Mammary epithelial cell (primary cell): ENCODE measurements at places on chromosomes 2 and 18. TPM values are rescaled to one million over a fixed set of nuclear protein-coding genes. Genes with fewer than 3 reads are reported as not detected.
A peak's percentile ranks its signal among the peaks of the same experiment; 100 is the strongest.

POMC gene
- polyA plus RNA-seq, result not detected

SPP2 gene
- polyA plus RNA-seq, result not detected

LBX2 gene
- polyA plus RNA-seq, result 0.10 TPM

TMEM163 gene
- 0.14 TPM for polyA plus RNA-seq

BMP10 gene
- polyA plus RNA-seq, result not detected

HOXD12 gene
- not detected for polyA plus RNA-seq

FSHR gene
- not detected for polyA plus RNA-seq

OTOS gene
- polyA plus RNA-seq, result not detected

CNDP1 gene
- not detected for polyA plus RNA-seq

DNA sequence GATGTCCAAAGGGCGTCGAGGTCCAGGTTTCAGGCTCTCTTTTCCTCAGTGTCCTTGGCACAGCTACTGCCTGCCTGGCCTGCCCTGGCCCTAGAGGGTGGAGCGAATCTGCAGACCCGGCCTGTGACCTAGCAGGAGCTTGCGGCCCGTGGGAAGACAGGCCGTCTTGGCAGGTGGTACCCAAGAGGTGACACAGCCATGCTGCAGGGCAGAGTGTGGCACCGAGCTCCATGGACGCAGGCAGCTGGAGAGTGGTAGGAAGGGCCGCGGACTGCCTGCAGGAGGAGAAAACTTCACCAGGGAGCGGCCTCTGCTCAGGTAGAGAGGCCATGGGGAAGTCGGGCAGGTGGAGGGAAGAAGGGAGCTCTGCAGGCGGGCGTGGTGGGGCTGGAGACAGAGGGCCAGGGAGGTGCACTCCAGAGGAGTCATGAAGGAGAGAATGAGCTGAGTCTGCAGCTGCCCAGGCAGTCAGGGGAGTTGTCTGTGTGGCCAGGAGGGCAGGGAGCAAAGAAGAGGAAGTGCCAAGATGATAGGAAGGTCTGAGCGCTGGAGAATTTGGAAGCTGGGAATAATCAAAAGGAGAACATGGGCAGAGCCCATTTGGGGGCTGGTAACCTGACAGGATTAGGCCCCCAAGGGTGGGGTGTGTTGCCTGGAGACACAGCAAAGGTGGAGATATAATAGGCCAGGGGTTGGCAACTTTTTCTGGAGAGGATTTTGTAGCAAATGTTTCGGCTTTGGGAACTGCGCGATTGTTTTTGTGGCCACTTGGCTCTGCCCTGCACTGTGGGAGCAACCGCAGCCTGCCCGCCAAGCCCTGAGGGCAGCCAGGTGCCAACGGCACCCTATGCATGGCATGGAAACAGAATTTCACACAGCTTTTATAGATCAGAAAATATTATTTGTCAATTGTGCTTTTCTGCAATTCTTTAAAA lies 154.4 kb upstream of the PXDN start:
- no peak for DNase-seq

DNA sequence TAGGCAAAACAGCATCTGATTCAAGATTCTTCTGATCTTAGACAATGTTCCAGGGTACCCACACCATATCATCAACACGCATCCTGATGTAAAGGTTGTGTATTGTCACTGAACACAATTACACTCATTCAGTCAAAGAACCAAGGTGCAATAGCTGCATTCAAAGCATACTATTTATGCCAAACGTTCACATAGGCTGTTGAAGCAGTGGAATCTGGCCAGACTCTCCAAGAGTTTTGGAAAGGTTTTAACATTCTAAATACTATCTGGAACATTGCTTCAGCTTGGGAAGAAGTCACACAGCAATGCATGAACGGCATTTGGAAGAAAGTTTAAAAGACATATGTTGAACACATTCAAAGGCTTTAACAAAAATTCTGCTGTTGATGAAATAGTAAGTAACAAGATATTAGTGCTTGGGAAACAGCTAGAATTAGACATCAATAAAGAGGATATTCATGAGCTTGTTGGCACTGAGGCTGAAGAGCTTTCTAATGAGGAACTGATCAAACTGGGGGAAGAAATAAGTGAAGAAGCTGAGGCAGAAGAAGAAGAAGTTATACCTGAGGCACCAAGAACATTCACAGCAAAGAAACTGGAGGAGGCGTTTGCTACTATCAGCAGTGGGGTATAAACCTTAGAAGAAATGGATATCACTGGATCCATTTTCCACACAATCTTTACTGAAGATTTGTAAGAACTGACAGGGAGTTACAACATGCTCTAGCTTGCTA lies 47.6 kb upstream of the MSH6 start:
- no peak for DNase-seq

- peak; percentile 96 for DNase-seq
Observed at GRCh38 chr2:25301453-25302352, 40.0 kb downstream of the DNMT3A start.

DNA sequence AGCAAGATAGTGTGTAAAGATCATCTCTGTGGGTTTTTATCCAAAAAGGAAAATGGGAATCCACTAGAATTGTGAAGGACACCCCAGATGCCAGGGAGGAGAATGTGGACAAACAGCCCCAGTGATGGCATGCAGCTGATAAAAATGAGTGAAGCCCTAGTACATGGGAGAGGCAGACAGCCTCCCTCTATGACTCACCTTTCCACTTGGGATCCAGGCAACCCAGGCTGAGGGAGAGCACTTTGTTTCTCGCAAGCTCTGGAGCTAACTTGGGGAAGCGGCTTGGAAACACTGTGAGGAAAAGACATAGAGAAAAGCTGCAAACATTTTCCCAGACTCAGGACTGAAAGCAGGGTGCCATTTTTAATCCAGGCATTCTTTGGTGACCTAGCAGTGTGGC lies 5.3 kb upstream of the FLACC1 start:
- no peak for DNase-seq

DNA sequence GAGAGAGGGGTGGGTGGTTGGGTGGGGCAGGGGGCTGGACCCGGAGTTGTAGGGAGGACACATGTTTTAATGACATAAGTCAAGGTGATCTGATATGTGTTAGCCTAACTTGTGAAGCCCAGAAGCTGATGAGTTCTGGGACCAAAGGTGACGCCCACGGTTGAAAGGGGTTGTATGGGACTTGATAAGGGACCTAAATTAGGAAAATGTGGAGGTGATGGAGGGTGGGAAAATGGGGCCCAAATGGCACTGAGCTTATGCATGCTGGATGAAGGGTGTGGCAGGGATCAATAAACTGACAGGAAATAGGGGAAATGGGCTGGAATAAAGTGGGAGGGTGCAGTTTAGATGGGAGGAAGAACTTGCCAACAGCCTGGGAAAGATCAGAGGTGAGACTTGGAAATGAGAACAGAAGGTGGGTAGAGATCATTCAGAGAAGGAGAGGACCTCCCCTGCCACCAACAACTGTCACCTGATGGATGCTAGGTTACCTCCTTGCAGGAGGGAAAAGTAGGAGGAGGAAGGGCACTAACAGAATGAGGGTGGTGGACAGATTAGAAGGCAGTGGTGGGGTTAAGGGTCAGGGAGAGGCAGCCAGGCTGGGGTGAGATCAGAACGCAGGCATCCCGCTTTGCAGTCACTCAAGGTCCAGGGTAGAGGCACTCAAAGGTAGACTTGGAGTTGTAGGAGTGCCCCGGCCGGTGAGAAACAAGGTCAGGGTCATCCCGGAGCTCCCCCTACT lies 15.3 kb downstream of the WNT10A start:
- DNase-seq, result no peak

DNA sequence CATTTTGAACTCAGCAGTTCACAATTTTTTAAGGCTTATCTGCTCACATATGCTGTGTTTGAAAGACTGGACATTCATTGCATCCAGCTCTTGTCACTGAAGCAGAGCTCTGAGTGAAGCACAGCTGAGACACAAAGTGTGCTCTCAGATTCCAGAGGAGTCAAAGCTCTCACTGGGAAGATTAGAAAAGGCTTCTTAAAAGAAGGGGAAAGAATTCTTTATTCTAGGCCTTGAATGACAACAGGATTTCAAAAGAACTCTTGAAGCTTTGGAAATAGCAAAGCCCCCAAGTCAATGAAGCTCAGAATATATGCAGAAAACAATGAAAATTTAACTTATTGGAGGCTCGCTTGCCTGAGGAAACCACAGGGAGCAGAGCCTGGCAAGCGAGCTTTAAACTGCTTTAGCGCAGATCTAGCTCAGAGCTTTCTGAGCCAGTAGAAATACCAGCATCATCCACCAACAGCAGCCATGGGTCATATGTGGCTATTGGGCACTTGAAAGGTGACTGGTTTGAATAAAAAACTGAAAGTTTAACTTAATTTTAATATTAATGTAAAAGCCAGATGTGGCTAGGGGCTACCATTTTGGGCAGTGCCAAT lies 369.7 kb downstream of the OSR1 start:
- no peak for DNase-seq

- DNase-seq, result no peak
Observed at GRCh38 chr18:49976795-49977560, 163.6 kb upstream of the ACAA2 start.

DNA sequence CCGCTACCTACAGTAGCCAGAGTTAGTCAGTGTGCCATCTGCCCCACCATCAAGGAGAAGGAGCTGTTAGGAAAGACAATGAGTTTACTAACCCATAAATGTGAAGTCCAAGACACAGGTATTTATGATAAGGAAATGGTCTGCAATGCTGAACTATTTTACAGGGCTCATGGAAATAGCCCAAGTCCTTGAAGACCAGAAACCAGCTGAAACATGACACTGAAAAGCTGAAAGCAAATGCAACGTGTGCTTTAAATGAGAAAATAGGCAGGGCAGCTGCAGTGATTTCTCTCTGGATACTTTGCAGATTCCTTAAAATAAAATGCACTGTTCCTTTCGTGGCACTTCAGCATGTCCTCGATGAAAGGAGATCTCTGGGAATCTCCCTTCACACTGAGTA lies 256.4 kb upstream of the TCF4 start:
- DNase-seq, result no peak

DNA sequence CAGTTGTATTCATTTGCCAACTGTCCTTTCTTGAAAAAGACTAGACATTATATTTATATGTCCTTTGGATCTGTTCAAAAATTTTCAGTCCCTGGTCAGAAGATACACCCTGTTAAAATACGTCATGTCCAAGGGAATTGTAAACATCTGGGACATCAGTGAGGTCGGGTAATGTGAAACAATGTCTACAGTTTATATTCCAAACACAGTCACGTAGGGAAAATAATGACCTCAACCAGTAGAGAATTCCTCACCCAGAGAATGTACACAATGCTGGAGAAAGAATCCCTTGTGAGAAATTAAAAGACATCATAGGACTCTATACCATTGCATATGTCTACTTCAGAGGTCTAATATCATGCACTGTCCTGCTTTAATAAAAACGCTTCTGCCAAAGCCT lies 888.0 kb upstream of the CHAC2 start:
- no peak for DNase-seq

GRCh38 chr2:17515652-17516051 lies 2.6 kb downstream of the RAD51AP2 start:
- DNase-seq, result no peak

DNA sequence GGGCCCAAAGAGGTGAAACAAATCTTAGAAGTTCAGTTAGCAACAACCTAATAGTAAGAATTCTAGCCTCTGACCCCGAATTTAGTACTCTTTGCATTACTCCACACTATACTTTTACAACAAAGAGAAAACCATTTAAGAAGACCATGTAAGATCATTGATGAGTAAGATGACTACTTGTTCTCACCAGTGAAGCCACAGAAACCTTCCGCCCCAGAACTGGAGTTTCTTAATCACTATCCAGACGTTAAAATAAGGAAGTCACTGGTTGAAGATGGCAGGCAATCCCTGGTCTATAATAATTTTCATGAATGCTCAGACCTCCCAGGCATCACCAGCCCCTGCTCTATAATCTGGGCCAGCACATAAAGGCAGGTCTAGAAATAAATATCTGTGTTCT lies 95.0 kb downstream of the TMEM163 start:
- no peak for DNase-seq

- DNase-seq, result no peak
Observed at GRCh38 chr2:1305342-1306013, 107.8 kb upstream of the TPO start.

- no peak for DNase-seq
Observed at GRCh38 chr2:167353605-167354280, 465.5 kb downstream of the XIRP2 start.

GRCh38 chr2:165560377-165560988 lies 91.0 kb downstream of the CSRNP3 start:
- no peak for DNase-seq

- DNase-seq, result no peak
Observed at GRCh38 chr18:24923138-24923537, 428.8 kb downstream of the ZNF521 start.

- DNase-seq, result no peak
Observed at GRCh38 chr2:199302851-199303250, 154.9 kb downstream of the SATB2 start.

- no peak for DNase-seq
Observed at GRCh38 chr2:177921726-177922125, 150.9 kb downstream of the PDE11A start.

- DNase-seq, result peak; percentile 1
Observed at GRCh38 chr2:4782647-4783046, 909.5 kb upstream of the SOX11 start.

- DNase-seq, result no peak
Observed at GRCh38 chr2:170139276-170139967, 38.5 kb upstream of the MYO3B start.

GRCh38 chr2:195763866-195764265 lies 106.8 kb downstream of the SLC39A10 start:
- DNase-seq, result no peak

GRCh38 chr18:38470421-38470820 lies 904.8 kb upstream of the CELF4 start:
- DNase-seq, result no peak

DNA sequence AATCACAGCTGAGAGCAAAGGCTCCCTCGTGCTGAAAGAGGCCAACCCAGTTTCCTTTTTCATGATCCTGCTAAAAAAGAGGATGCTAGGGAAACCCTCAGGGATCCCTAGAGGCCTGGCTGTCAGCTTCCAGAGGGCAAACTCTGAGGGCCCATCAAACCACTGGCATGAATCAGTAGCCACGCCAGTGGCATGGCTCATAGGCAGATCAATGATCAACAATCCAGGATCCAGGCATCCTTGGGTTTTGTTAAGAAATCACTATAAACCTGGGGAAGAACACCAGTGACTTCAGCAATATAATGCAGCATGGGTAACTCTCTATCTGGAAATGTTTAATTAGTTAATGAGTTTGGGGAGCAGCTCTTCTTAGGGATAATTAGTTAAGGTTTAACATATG lies 286.5 kb downstream of the C1D start:
- no peak for DNase-seq

DNA sequence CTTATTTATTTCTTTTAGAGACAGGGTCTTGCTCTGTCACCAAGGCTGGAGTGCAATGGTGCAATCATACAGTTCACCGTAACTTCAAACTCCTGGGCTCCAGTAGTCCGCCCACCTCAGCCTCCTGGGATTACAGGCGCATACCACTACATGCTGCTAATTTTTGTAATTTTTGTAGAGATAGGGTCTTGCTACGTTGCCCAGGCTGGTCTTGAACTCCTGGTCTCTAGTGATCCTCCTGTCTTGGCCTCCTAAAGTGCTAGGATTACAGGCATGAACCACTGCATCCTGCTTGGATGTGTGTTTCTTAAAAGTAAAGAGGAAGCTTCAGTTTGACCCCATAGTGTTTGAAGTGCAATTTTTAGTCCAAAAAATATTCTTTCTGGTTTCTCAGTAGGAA lies 105.0 kb upstream of the KIF5C start:
- DNase-seq, result no peak

GRCh38 chr2:135349941-135350340 lies 181.1 kb downstream of the ZRANB3 start:
- no peak for DNase-seq
